Stimulated activated CD8-positive, alpha-beta memory T cell treated with anti-CD3 and anti-CD28 coated beads, Interleukin-2, amount 100 ng/mL, for 1 hour (primary cell): ENCODE measurements at places on chromosomes 16 and 17.
A peak's percentile ranks its signal among the peaks of the same experiment; 100 is the strongest.

DNA sequence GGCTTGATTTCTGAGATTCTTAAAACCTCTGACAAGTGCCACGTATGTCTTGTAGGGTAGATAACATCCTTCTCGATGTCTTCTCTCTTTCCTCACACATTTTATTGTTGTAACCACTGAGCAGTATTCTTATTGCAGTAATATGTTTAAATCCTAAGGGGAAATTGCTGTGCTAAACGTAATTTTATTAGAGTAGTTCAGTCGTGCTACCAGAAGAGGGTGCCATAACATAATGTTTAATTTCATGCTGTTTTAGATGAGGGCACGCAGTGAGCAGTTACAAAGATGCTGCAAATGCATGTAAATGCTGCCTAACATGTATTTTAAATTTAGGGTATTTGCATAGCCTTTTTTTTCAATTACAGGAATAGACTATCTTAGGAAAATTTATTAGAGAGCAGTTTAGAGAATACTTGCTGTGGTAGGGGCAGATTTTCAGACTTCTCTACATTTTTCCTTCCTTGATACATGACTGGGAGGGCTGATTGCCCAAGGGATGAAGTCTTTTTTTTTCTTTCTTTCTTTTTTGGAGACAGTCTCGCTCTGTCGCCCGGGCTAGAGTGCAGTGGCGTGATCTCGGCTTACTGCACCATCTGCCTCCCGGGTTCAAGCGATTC is 51.7 kb downstream of the GAN start:
- no peak for DNase-seq

DNA sequence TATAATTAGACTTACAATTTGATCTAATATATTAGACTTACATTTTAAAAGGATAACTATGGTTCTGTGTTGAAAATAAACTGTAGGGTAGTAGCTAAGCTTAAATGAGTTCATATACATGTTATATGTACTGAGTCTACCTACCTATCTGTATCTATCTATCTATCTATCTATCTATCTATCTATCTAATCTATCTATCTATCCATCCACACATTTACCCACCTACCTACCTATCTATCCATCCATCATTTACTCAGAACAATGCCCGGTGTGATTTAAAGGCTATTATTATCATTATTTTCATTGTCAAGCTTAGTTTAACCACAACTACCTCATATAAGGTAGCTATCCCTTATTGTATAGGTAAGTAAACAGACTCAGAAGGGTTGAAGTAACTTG is 7.0 kb downstream of the KRT10 start:
- DNase-seq: no peak

DNA sequence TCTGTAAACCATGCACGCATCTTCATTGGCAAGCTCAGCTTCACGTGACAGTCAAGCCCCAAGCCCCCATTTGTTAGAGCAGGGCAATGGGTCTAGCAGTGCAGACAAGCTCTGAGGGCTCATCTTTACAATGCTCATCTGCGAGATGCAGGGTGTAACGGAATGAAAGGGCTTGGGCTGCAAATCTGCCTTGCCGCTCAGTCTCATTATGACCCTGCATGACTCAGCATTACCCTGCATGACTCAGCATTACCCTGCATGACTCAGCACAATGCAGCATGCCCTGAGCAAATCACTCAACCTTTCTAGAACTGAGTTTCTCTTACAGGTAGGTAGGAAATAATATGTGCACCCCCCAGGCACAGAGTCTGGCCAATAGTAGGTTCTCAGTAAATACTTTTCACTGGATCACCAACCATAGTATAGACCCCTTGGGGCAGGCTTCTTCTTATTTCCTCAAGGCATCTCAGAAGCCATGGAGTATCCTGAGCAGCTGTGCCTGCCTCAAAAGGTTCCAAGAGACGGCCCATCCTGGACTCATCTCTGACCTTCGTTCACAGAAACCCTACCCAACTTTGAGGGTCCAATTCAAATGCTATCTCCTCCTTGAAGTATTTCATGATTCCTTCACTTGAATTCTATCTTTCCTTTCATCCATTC is 391.3 kb upstream of the CDH5 start:
- DNase-seq: no peak

DNA sequence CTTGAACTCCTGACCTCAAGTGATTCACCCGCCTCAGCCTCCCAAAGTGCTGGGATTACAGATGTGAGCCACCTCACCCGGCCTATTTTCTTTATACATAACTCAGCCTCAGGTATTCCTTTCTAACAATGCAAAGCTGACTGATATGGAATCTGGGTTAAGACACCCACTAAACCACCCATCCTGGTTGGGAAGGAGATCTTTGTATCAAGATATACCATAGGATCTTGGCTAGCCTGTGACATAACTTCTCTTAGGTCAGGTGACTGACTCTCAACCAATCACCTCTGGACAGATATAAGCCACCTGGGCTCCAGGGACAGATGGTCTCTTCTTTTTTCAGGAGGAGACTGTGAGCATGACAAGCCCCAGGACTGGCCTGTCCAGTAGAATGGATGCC is 51.2 kb upstream of the NKD1 start:
- no peak for DNase-seq

GRCh38 chr17:4948931-4949320 is 596 bp upstream of the PFN1 start:
- no peak for DNase-seq

GRCh38 chr16:57480754-57481230 is 5.5 kb downstream of the DOK4 start:
- no peak for DNase-seq

GRCh38 chr16:79317026-79317425 is 283.5 kb downstream of the MAF start:
- DNase-seq: no peak

DNA sequence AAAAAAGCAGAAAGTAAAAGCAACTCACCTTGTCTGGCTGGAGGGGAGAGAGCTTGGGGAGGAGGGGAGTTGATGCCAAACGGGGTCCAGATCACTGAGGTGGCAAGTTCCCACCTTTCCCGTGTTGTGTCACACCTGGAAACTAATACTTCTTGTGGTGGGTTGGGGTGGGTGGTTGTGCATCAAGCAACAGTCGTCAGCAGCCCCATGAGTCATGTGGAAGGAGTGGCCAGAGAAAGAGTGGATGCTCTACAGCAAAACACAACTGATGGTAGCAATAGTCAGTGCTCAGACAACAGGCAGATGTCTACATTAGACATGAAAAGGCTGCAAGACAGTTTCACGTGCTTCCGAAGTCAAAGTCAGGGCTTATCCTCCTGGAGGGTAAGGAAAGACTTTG is 35.4 kb downstream of the ARSG start:
- no peak for DNase-seq

GRCh38 chr16:73916829-73917594 is 379.6 kb upstream of the PSMD7 start:
- no peak for DNase-seq

DNA sequence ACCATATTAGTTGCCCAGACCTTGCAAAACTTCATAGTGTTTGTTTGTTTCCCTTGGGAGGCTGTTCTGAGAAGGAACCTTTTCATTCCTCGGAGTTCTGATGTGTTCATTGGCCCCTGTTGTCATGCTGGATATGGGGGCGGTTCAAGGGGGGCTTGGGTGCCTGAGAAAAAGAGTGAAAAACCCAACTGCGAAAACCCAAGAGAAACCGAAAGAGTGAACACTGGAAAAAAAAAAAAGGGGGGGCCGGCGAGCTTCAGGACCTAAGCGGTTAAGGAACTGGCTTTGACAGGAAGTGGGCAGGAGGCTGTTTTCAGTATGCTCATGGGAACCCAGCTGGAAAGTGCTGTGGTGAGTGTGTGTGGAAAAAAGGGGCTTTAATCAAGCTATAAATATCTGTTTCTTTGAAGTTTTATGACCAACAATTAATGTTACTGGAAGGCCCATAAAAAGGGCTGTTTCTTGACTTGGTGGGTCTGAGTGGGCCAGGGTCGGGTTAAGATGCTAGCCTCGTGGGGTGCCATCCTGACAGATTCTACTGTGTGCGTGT is 510.7 kb downstream of the MAF start:
- peak; percentile 9 for DNase-seq

- DNase-seq: no peak
Observed at GRCh38 chr16:10667239-10667638, 27.5 kb downstream of the TEKT5 start.

GRCh38 chr16:79871906-79872305 is 271.4 kb upstream of the MAF start:
- DNase-seq: no peak

DNA sequence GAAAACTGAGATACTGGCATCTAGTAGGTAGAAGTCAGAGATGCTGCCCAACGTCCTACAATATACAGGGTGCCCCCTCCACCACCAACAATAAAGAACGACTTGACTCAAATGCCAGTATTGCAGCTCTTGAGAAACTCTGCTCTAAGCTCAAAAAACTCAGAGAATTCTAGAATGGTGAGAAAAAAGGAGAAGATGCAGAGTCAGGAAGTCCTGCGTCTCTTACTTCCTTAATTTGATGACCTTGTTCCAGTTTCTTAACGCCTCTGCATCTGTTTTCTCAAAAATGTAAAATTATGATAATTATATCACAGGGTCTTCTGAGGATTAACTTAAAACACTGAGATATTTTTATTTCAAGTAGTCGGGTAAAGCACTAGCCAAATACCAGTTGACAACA is 1.7 kb upstream of the HSBP1 start:
- DNase-seq: no peak

GRCh38 chr16:52439171-52439701 is 107.7 kb downstream of the TOX3 start:
- no peak for DNase-seq

- no peak for DNase-seq
Observed at GRCh38 chr17:72512649-72513556, 392.1 kb downstream of the SOX9 start.

DNA sequence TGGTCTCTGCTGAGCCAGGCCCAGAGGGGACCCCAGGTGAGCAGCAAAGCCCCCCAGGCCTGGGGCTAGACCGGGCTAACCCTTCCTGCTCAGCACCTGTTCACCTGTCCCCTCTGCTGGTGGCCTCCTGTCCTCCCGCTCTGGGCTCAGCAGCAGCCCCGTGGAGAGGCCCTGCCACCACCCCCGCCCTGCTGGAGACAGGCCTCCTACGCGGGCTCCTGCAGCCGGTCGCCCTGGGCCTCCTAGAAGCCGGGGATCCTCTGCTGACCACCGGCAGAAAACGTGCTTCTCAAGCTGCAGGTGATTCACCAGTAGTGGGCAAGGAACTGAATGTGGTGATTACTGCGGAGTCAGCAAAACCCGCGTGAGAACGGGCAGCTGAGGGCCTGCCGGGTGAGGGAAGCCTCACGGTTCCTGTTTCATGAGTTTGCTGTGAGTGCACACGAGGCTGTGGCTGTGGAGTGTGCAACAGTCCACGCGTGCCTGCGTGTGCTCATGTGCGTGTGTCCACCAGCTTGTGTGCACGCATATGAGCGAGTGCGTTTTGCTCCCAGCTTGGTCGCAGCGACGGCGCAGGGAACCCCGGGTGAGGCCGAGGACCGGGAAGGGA is 792 bp downstream of the SECTM1 start:
- no peak for DNase-seq

GRCh38 chr16:14608111-14608566 is 21.9 kb downstream of the PARN start:
- DNase-seq: no peak

- DNase-seq: no peak
Observed at GRCh38 chr16:7998789-7999453, 591.4 kb downstream of the TMEM114 start.

DNA sequence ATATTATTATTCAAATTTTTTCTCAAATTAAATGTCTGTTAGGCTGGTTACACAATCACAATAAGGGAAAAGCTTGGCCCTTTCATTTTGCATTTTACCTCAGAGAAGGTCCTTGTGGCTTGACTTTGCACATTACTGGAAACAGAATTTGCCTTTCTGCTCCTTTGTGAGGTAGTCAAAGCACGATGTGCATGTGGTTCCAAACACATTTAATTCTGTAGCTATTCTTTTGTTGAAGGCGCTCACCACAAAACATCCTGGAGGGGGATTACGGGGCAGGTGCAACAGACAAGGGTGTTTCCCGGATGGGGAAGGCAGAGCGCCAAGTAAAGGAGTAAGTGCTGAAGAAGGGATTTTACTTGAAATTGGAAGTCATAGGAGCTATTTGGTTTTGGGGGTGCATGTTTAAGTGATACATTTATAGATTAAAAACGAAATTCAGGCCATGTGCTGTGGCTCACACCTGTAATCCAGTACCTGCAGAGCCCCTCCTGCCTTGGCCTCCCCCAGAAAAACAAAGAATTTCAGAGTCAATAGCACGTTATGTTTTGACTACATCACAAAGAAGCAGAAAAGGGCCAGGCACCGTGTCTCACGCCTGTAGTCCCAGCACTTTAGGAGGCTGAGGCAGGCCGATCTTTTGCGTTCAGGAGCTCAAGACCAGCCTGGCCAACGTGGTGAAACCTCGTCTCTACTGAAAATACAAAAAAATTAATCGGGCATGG is 31.2 kb upstream of the TENT4B start:
- no peak for DNase-seq

- DNase-seq: no peak
Observed at GRCh38 chr17:2883544-2884213, 87.4 kb downstream of the RAP1GAP2 start.

- no peak for DNase-seq
Observed at GRCh38 chr17:1882836-1883235, 53.0 kb downstream of the RPA1 start.

DNA sequence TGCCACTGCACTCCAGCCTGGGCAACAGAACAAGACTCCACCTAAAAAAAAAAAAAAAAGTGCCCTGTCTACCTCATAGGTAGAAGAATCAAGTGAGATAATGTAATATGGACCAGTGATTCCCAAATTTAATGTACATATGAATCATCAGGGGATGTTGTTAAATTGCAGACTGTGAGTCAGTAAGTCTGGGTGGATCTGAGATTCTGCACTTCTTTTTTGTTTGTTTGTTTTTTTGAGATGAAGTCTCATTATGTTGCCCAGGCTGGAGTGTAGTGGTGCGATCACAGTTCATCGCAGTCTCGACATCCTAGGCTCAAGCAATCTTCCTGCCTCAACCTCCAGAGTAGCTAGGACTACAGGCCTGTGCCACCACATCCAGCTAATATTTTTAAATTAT is 31.6 kb downstream of the HOXB1 start:
- DNase-seq: no peak

DNA sequence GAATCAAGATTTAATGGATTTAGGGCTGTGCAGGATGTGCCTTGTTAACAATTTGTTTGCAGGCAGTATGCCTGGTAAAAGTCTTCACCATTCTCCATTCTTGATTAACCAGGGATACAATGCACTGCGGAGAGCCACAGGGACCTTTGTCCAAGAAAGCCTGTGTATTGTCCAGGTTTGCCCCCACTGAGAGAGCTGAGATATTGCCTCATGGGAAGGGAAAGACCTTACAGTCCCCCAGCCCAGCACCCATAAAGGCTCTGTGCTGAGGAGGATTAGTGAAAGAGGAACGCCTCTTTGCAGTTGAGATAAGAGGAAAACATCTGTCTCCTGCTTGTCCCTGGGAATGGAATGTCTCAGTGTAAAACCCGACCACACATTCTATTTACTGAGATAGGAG is 2169.6 kb downstream of the TP53TG3F start:
- DNase-seq: no peak

GRCh38 chr16:71848622-71849021 is 2.8 kb downstream of the ATXN1L start:
- DNase-seq: no peak

- DNase-seq: no peak
Observed at GRCh38 chr17:4576729-4577322, 7.5 kb upstream of the SMTNL2 start.

GRCh38 chr16:12651765-12652512 is 151.7 kb downstream of the CPPED1 start:
- DNase-seq: no peak
